ENCODE measurements at places on chromosomes 1 and 21. TPM values are rescaled to one million over a fixed set of nuclear protein-coding genes. Genes with fewer than 3 reads are reported as not detected.

- no peaks in the 10 kb centered on the region for H3K4me1 ChIP-seq
- DNase-seq: peak; percentile 1
- no peaks in the 10 kb centered on the region for H3K36me3 ChIP-seq
- H3K27me3 ChIP-seq: peaks cover 51% of the 10 kb centered on the region
- no peak overlapping the region for H3K4me3 ChIP-seq
These were observed 50.7 kb downstream of the WNT9A start for GRCh38 chr1:227896710-227897655.

Gene NPL
- 5.0 TPM for total RNA-seq

GRCh38 chr1:248152056-248152827, 7.3 kb downstream of the OR2M5 start:
- no peak overlapping the region for H3K4me3 ChIP-seq
- no peak for DNase-seq
- H3K4me1 ChIP-seq: no peaks in the 10 kb centered on the region
- no peak overlapping the region for H3K27ac ChIP-seq

DNA sequence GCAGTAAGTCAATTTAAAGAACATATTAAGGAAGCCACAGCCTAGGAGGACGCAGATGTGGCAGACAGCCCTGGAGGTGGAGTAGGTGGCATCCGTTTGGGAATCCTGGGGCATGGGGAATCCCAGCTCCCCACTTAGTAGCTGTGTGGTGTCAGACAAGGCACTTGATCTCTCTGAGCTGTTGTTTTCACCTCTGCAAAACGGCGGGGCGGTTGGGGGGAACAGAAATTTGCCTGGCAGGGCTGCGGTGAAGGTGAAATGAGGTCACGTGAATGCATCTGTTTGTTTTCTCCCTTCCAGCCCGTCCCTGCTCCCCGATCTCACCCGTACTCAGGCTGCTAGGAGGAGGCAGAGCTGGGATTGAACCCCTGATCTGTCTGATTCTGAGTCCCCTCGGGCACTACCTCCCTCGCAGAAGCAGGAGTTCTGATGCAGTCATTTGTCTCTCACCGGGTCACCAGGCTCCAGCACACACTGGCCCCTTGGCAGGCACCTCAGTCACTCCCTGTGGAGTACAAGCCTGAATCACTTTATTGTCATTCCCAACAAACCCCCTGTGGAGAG, 2.2 kb upstream of the LAPTM5 start:
- H3K4me1 ChIP-seq: peaks cover 13% of the 10 kb centered on the region
- no peaks in the 10 kb centered on the region for H3K36me3 ChIP-seq
- H3K4me3 ChIP-seq: no peak overlapping the region
- H3K27ac ChIP-seq: no peak overlapping the region

Gene TMEM79
- 12.9 TPM for total RNA-seq

DNA sequence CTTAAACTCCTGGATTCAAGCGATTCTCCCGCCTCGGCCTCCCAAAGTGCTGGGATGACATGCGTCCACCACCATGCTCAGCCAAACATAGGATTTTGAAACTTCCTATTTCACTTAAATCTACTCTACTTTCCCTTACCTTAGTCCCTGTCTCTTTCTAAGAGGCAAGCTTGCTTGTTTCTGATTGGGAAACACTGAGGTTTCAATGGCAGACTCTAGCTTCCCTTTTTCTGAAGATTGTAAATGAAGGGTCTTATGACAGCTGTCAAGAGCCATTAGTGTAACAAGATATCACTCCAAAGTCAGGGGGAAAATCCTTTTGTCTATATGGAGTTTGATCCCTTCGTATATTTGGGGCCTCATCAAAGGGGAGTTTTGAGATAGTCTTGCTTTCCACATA, 23.5 kb upstream of the LMO4 start:
- no peaks in the 10 kb centered on the region for H3K36me3 ChIP-seq
- no peak for DNase-seq
- H3K27me3 ChIP-seq: no peaks in the 10 kb centered on the region
- H3K4me3 ChIP-seq: no peak overlapping the region
- no peak overlapping the region for H3K27ac ChIP-seq

- no peak overlapping the region for H3K4me3 ChIP-seq
- peaks cover 8% of the 10 kb centered on the region for H3K27me3 ChIP-seq
- no peak overlapping the region for H3K27ac ChIP-seq
These were observed 38.1 kb downstream of the TRIM62 start for GRCh38 chr1:33143698-33144097.

- H3K27ac ChIP-seq: no peak overlapping the region
- H3K36me3 ChIP-seq: no peaks in the 10 kb centered on the region
- H3K4me3 ChIP-seq: no peak overlapping the region
- DNase-seq: no peak
These were observed 461.2 kb downstream of the SETD4 start for GRCh38 chr21:35599164-35599563.
